Hindlimb muscle (tissue), 1 donor: ENCODE measurements at places on chromosomes 6 and 20.
A peak's percentile ranks its signal among the peaks of the same experiment; 100 is the strongest.

DNA sequence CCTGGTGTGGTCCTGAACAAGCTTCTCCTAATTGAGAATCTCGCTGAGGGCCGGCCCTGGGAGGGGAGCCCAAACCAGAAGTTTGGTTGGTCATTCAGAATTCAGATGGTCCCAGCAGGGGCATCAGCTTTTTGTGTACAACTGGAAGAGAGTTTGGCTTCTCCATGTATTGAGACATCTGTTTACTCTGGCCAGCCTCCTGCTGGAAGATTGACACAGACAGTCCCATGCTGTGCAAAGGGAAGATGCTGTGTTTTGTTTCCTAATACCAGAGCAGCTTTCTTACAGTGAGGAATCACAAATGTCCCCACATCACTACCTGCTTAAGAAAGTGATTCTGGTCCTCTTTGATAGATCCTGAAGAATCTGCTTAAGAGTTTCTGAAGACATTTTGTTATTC lies 97.8 kb downstream of the PLEKHG1 start:
- peak; percentile 70 for DNase-seq

GRCh38 chr6:93792746-93793145 lies 373.4 kb upstream of the EPHA7 start:
- no peak for DNase-seq

GRCh38 chr20:34362502-34363061 lies 491 bp upstream of the ITCH start:
- DNase-seq = no peak

- no peak for DNase-seq
Observed at GRCh38 chr6:10408457-10408856, 6.4 kb downstream of the TFAP2A start.

- no peak for DNase-seq
Observed at GRCh38 chr6:116352515-116353471, 18.0 kb upstream of the DSE start.

DNA sequence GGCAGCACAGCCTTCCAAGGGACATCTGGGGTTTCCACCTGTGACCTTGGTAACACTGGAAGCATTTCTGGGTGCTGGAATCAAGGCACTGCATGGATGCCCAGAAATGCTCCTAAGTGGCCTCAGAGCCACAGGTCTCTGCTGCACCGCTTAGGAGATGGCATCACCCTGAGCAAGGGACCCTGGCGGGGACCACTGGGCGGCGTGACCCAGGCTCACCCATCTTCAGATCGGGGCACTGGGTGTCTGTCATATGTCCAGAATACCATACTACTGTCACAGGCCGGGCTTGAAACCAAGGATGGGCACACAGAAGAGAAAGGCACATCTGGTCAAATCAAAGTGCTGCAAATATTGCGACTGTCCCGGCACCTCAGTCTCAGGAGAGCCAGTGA lies 45.9 kb downstream of the SSR1 start:
- no peak for DNase-seq

DNA sequence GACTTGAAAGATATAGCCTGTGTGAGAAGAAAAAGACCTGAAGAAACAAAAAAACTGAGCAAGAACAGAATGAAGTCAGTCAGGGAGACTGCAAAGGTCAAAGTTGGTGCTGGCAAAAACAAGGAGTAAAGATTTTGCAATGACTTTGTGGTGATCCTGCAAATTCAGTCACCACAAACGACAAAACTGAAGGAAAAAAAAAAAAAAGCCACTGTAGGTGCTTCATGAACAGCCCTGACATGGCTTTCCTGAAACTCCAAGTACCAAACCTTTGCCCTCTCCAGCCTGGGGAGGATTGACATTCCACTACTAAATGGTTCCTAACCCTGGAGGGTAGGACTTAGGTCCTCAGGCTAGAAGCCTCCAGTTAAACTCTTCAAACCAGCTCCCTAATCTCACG lies 114.7 kb upstream of the BEND3 start:
- DNase-seq = no peak

GRCh38 chr20:62791301-62792181 lies 4.7 kb upstream of the MRGBP start:
- peak; percentile 87 for DNase-seq

DNA sequence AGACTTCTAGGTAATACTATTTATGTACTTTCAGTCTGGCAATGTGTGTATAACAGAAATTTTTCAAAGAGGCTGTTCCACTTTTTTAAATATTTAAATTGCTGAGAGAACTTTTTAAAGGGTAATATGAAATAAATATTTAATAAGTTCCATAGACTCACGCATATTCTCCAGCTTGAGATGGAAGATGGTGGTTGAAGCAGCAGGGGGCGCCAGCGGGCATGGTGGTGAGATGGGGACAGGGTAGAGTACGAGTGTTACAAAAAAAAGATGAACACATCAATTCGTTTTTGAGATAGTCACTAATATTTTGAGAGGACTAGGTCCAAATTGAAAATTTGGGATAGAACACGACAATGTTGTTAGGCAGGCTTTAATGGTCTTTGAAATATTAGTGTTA lies 68.4 kb downstream of the RSPO3 start:
- DNase-seq = no peak

DNA sequence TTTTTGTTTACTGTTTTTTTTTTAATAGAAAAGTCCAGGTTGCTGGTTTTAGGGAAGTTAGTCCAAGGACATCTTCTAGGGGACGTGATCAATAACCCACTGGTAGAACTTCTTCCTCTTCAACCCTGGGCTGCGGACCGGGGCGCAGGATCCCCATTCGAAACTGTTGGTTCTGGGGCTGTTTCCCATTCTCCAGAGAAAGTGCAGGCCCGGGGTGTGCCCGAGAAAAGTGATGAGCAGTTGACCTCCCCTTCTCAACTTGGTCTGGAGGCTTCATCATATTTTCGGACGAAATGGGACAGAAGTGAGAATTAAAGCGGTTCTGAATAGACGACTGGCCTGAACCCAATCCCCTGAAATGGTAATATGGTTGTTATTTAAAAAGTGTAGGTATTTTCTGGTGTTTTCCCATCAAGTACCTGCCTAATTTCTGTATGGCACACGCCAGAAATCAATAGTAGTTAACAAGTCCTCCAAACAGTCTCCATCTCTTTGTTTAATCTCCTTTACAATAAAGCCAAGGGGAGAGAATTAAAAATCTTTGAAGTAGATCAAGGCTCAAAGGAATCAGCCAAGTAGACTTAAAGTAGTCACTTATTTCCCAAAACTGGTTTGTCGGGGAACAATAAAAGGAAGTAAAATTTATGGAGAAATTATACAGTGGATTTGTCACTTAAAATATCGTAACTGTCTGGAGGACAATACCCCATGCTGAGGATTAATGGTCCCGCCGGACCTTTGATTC lies 550 bp upstream of the PRDM13 start:
- no peak for DNase-seq

- peak; percentile 15 for DNase-seq
Observed at GRCh38 chr20:52230409-52230808, 38.8 kb upstream of the ZFP64 start.

- DNase-seq = no peak
Observed at GRCh38 chr6:70811788-70812187, 144.1 kb downstream of the SMAP1 start.

- DNase-seq = no peak
Observed at GRCh38 chr20:44324343-44324742, 12.5 kb upstream of the R3HDML start.
